ENCODE measurements at places on chromosomes 3 and 15. TPM values are rescaled to one million over a fixed set of nuclear protein-coding genes. Genes with fewer than 3 reads are reported as not detected.

Gene DPP8
- 33.1 TPM for polyA plus RNA-seq

Gene ARNT2
- not detected for polyA plus RNA-seq

Gene MCF2L2
- not detected for polyA plus RNA-seq

DNA sequence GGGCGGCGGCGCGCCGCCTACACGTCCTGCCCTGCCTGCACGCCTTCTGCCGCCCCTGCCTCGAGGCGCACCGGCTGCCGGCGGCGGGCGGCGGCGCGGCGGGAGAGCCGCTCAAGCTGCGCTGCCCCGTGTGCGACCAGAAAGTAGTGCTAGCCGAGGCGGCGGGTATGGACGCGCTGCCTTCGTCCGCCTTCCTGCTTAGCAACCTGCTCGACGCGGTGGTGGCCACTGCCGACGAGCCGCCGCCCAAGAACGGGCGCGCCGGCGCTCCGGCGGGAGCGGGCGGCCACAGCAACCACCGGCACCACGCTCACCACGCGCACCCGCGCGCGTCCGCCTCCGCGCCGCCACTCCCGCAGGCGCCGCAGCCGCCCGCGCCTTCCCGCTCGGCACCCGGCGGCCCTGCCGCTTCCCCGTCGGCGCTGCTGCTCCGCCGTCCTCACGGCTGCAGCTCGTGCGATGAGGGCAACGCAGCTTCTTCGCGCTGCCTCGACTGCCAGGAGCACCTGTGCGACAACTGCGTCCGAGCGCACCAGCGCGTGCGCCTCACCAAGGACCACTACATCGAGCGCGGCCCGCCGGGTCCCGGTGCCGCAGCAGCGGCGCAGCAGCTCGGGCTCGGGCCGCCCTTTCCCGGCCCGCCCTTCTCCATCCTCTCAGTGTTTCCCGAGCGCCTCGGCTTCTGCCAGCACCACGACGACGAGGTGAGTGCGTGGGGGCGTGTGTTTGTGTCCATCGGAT, 602 bp downstream of the TRIM71 start:
- no peaks in the 10 kb centered on the region for H3K4me1 ChIP-seq
- peak overlapping the region; percentile 27 for H3K4me3 ChIP-seq
- no peak for DNase-seq
- no peaks in the 10 kb centered on the region for H3K36me3 ChIP-seq

GRCh38 chr3:111808439-111808838, 50.6 kb upstream of the PHLDB2 start:
- no peak overlapping the region for H3K4me3 ChIP-seq
- no peaks in the 10 kb centered on the region for H3K4me1 ChIP-seq
- DNase-seq = no peak
- peaks cover 5% of the 10 kb centered on the region for H3K27me3 ChIP-seq
- no peak overlapping the region for H3K27ac ChIP-seq
- no peaks in the 10 kb centered on the region for H3K36me3 ChIP-seq

GRCh38 chr3:79306934-79307570, 460.7 kb downstream of the ROBO1 start:
- H3K36me3 ChIP-seq = no peaks in the 10 kb centered on the region
- H3K4me3 ChIP-seq = no peak overlapping the region
- no peak overlapping the region for H3K27ac ChIP-seq
- DNase-seq = no peak
- no peaks in the 10 kb centered on the region for H3K4me1 ChIP-seq
- peaks cover 1% of the 10 kb centered on the region for H3K27me3 ChIP-seq

Gene ABTB1
- 141 TPM for polyA plus RNA-seq

Gene GP9
- 12.8 TPM for polyA plus RNA-seq

DNA sequence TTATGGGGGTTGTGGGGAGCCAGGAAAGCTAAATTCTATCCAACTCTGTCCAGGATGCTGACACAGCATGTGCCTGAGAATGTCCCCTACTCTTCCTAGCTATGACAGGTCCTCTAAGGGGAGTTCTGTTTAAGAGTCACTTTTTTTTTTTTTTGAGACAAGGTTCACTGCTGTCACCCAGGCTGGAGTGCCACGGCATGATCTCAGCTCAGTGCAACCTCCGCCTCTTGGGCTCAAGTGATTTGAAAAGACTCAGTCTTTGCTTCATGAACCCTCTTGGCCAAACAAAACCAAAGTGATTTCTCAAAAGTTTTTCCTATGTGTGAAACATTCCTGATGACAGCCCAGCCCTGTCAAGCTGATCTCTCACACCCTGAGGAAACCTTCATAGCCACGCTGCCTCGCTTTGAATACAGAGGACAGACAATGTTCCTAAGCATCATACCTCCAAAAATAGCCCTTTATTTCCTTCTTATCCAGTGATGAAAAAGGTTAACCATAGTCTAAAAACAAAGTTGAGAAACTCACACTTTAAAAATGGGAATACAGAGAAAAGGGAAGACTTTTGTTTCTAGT, 105.5 kb upstream of the PROK2 start:
- H3K4me3 ChIP-seq = no peak overlapping the region
- peaks cover 10% of the 10 kb centered on the region for H3K27me3 ChIP-seq
- DNase-seq = no peak
- H3K27ac ChIP-seq = no peak overlapping the region
- H3K4me1 ChIP-seq = no peaks in the 10 kb centered on the region
- H3K36me3 ChIP-seq = no peaks in the 10 kb centered on the region

DNA sequence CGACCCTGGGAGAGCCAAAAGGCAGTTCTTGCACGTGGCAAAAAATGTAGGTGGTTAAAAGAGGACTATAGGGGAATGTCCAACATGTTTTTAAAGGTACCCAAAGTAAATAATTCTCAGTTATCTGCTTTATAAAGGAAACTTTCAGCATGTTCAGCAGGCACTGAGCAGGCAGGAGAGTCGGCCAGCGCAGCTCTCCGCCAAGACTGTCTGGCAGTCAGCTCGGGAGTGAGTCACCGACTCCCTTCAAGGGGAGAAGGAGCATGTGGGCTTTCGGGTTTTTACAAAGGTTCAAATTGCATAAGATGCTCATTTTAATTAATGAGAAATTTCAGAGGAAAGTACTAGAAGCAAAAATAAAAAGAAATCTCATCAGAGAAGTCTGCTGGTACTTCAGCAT, 7.0 kb downstream of the GABRA5 start:
- DNase-seq = no peak
- H3K4me1 ChIP-seq = no peaks in the 10 kb centered on the region
- no peak overlapping the region for H3K4me3 ChIP-seq
- no peaks in the 10 kb centered on the region for H3K36me3 ChIP-seq

DNA sequence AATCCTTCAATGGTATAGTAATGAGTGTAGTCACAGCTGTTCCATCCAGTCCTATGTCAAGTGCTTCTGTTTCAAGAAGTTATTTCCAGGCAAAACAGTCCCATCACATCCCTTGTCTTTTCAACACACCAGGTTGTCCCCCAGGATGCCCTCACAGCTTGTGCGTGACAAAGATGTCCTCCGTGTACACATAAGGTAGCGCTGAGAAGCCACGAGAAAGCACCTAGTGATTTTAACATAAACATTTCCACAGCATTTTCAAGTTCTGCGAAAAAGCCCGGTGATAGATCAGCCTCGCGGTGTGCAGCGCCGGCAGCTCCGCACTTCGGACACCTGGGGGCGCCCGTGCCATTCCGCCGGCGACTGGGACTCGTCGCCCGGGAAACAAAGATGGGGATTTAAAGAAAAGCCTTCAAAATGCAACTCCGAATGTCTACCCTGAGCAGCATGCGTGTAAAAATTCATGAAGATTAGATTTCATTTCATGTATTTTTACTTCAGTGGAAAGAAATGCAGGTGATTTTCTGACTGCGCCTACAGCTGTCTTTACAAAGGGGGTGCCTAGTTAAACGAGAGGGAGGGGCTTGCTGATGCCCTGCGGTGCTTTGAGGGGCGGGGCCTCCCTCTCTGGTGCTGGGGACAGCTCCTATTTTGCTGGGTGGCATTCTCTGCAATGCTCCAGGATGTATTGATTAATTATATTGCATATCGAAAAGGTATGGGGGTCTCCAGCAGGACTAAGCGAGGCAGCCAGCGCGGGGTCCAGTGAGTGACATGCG, 49.9 kb downstream of the KY start:
- DNase-seq = peak; percentile 48
- H3K4me3 ChIP-seq = peak overlapping the region; percentile 40
- peaks cover 7% of the 10 kb centered on the region for H3K4me1 ChIP-seq
- no peaks in the 10 kb centered on the region for H3K27me3 ChIP-seq
- no peaks in the 10 kb centered on the region for H3K36me3 ChIP-seq

DNA sequence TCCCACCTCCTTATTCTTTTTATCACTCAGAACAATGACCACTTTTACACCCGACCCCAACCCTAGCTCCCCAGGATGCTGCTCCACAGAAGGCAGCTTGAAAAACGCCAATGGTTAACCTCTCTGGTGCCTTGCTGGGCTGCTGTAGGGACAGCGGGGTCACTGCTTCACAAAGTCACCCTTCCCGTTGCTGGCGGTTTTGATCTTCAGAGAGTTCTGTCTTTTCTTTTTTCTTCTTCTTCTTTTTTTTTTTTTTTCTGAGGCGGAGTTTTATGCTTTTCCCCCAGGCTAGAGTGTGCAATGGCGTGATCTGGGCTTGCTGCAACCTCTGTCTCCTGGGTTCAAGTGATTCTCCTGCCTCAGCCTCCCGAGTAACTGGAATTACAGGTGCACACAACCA, 20.7 kb downstream of the CEP19 start:
- H3K4me1 ChIP-seq = peaks cover 20% of the 10 kb centered on the region
- H3K36me3 ChIP-seq = no peaks in the 10 kb centered on the region
- H3K27ac ChIP-seq = no peak overlapping the region
- no peak for DNase-seq
- H3K27me3 ChIP-seq = peaks cover 20% of the 10 kb centered on the region

- peak overlapping the region; percentile 90 for H3K27ac ChIP-seq
- peaks cover 15% of the 10 kb centered on the region for H3K36me3 ChIP-seq
- H3K4me1 ChIP-seq = peaks cover 58% of the 10 kb centered on the region
- H3K4me3 ChIP-seq = no peak overlapping the region
Observed at GRCh38 chr3:9782770-9783169, 9.5 kb downstream of the TADA3 start.

Gene TEX9
- not detected for polyA plus RNA-seq

DNA sequence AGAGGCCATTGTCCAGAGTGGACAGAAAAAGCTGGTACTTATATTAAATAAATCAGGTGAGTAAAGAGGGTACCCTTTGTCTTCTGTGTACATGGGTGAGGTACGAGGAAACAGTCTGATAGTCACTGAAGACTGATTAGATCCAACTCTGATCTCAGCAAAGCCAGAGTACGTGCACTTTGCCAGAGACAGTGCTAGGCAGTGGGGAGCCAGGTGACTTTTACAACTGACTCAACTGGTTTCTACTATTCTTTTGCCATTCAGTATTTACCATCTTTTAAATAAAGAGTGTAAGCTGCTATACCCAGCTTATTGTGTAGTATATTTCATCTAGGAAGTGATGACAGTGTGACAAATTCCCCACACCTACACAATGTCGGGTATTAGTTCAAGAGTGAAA, 3.3 kb downstream of the GNL3 start:
- peaks cover 20% of the 10 kb centered on the region for H3K36me3 ChIP-seq
- DNase-seq = no peak
- no peak overlapping the region for H3K27ac ChIP-seq

GRCh38 chr15:41291065-41291631, 41.2 kb downstream of the OIP5 start:
- H3K27me3 ChIP-seq = no peaks in the 10 kb centered on the region
- no peak overlapping the region for H3K27ac ChIP-seq
- H3K4me1 ChIP-seq = peaks cover 45% of the 10 kb centered on the region
- no peak for DNase-seq
- H3K4me3 ChIP-seq = no peak overlapping the region

DNA sequence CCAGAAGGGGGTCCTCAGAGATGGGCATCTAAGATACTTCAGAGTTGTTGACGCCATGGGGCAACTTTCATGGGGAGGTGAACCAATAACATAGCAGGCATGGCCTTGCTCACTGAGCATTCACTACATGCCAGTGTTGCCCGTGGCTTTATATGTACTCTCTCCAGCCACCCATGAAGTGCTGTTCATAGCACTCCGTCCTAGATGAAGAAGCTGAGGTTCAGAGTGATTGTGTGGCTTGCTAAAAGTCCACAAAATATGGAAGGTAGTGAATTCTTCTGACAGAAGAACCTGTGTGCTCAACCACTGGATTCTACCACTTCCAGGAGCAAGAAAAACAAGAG, 9.8 kb upstream of the SEMA4B start:
- no peak overlapping the region for H3K27ac ChIP-seq
- DNase-seq = no peak
- no peaks in the 10 kb centered on the region for H3K27me3 ChIP-seq
- no peak overlapping the region for H3K4me3 ChIP-seq
- no peaks in the 10 kb centered on the region for H3K36me3 ChIP-seq

DNA sequence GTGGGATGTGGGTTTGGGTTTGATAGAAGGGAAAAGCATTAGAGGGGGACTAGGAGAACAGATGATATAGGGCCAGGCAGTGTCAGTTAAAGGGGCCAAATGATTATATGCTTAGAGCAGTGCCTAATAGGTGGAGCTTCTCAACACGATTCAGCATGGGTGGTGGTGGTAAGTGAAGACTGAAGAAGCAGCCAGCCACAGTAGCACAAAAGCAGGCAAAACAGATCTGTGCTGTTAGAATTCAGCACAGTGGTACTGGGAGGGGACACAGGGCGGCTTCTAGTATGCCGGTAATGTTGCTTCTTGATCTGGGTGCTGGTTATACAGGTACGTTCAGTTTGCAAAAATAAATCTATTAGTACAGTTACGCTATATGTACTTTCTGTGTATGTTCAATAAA, 25.5 kb downstream of the PDE8A start:
- H3K27ac ChIP-seq = no peak overlapping the region
- peaks cover 65% of the 10 kb centered on the region for H3K4me1 ChIP-seq
- no peaks in the 10 kb centered on the region for H3K36me3 ChIP-seq
- no peak for DNase-seq
- H3K4me3 ChIP-seq = no peak overlapping the region
- no peaks in the 10 kb centered on the region for H3K27me3 ChIP-seq

GRCh38 chr3:186247821-186248814, 113.9 kb downstream of the DGKG start:
- DNase-seq = no peak
- no peak overlapping the region for H3K4me3 ChIP-seq
- no peak overlapping the region for H3K27ac ChIP-seq
- no peaks in the 10 kb centered on the region for H3K4me1 ChIP-seq

- H3K27ac ChIP-seq = no peak overlapping the region
- H3K4me1 ChIP-seq = peaks cover 18% of the 10 kb centered on the region
- no peaks in the 10 kb centered on the region for H3K27me3 ChIP-seq
- no peaks in the 10 kb centered on the region for H3K36me3 ChIP-seq
Observed at GRCh38 chr3:112126511-112126911, 6.5 kb downstream of the GCSAM start.

Gene LRRC2
- polyA plus RNA-seq = not detected

GRCh38 chr3:158050461-158050860, 55.8 kb downstream of the SHOX2 start:
- H3K4me3 ChIP-seq = no peak overlapping the region
- DNase-seq = no peak
- peaks cover 2% of the 10 kb centered on the region for H3K27me3 ChIP-seq
- H3K4me1 ChIP-seq = no peaks in the 10 kb centered on the region
- no peak overlapping the region for H3K27ac ChIP-seq
